NCI-H774 (cell line): ENCODE measurements at places on chromosomes 7 and 10.

- DNase-seq: peak; percentile 18
Measured at GRCh38 chr7:78438433-78438832, 639.9 kb downstream of the PHTF2 start.

DNA sequence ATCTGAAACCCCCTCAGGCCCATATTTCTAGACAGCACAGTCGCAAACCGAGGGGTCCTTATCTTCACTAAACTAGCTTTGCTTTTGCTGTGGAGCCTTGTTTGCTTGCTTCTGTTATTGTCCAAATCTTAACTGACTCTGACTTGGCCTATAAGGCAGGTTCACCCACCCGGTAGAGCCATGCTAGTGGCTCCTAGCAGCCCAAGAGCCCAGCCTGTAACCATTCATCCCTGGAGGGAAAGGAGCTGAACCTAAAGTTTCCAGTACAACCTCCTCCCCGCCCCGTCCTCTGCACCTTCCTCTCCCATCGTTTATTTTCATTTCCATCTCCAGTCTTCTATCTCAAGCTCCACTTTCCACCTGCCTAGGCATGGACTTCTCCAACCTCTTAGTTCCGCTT lies 345.7 kb downstream of the PTPRN2 start:
- DNase-seq: no peak

GRCh38 chr7:26930201-26930600 lies 65.8 kb upstream of the SKAP2 start:
- DNase-seq: no peak

- DNase-seq: no peak
Measured at GRCh38 chr7:119842786-119843185, 430.2 kb upstream of the KCND2 start.

DNA sequence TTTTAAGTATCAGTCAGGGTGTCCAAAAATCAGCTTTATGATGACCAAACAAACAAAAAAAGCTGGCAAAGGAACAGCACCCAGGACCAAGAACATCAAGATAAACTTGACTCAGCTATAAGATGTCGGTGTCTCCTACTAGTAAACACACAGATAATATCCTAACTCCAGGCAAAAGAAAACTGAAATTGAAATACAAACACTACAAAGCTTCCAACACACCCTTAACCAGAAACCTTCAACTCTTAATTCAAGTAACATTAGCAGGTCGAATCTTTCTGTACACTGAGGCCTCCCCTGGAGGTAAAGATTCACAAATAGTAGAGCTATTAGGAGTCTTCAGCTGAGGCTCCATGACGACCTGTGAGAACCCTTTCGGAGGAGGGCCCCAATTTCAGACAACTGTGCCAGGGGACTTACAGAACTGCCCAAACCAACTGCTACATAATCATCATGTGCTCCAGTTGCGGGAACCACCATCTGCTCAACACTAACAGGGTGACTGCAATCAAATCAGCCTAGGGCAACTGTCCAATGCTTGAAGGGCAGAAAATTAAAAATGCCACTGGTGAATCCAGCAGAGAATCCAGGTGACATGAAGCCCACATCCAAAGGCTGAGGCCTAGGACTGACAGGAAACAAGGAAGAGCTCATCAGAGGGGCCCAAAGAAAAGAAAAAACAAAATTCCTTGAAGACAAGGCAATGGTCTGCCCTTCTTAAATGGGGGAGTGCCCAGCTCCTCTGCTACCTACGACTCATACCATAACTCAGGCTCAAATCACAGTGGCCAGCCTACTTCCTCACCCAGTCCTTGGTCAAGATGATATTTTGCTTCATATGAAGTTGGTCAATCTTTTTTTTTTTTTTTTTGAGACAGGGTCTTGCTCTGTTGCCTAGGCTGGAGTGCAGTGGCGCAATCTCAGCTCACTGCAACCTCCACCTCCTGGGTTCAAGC lies 20.0 kb downstream of the XPNPEP1 start:
- DNase-seq: no peak

- DNase-seq: no peak
Measured at GRCh38 chr7:134729895-134730294, 49.5 kb upstream of the CALD1 start.

- peak; percentile 60 for DNase-seq
Measured at GRCh38 chr7:76303202-76304147, 1.0 kb downstream of the HSPB1 start.

GRCh38 chr7:103560136-103560535 lies 114.1 kb upstream of the SLC26A5 start:
- no peak for DNase-seq

GRCh38 chr7:69599286-69599954 lies 1.1 kb downstream of the AUTS2 start:
- DNase-seq: peak; percentile 37

DNA sequence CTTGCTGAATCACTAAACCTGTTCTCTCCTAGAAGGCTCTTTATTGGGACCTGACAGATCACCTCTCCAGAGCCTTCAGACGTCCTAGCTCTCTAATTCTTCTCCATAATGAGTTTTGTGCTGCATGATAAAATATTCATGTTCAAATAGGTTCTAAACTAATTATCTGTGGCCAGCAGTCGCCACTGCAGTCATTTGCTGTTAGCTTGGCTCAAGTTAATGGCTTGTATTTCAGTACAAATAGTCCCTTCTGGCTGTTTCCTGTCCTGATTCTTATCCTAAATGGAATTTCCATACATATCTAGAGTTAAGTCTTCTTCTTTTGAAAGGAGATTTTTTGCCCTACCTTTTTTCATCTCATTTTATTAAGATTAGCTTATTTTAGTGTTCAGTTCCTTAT lies 303.2 kb downstream of the EXOC4 start:
- no peak for DNase-seq

- DNase-seq: no peak
Measured at GRCh38 chr10:111203615-111204014, 126.8 kb downstream of the ADRA2A start.

DNA sequence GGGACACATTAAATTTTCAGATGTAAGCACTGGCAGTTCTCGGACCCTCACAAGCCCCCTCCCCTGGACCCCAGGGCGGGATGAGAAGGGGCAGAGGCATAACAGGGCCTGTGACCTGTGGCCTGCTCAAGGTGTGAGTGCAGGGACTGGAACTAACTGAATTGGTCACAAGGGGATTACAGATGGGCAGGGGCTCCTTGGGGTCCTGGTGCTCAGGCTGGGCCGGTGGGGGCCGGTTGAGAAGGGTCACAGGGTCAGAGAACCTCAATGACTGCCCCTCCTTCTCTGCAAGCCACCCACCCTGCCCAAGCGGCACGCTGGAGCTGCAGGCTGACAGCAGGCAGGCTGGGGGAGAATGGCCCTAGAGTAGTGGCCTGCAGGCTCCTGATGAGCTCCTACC lies 80.8 kb upstream of the PCBD1 start:
- no peak for DNase-seq

DNA sequence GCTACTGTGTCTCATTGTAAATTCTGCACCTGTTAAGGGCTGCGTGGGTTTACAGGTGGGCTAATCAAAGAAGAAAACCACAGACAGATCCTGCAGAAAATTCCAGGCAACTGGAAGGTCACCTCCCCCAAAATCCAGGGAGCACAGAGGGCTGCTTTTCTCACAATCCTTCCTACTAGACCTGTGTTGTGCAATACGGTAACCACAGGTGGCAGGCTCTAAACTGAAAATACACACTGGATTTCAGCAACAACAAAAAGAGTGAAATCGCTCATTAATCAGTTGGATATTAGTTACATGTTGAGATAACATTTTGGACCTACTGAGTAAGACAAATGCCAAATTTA lies 83.2 kb downstream of the SLC16A9 start:
- peak; percentile 29 for DNase-seq

GRCh38 chr7:158270106-158270775 lies 317.4 kb downstream of the PTPRN2 start:
- DNase-seq: no peak

- no peak for DNase-seq
Measured at GRCh38 chr7:140342727-140343514, 55.4 kb downstream of the SLC37A3 start.

- no peak for DNase-seq
Measured at GRCh38 chr7:139629392-139630082, 106.1 kb downstream of the CLEC2L start.

DNA sequence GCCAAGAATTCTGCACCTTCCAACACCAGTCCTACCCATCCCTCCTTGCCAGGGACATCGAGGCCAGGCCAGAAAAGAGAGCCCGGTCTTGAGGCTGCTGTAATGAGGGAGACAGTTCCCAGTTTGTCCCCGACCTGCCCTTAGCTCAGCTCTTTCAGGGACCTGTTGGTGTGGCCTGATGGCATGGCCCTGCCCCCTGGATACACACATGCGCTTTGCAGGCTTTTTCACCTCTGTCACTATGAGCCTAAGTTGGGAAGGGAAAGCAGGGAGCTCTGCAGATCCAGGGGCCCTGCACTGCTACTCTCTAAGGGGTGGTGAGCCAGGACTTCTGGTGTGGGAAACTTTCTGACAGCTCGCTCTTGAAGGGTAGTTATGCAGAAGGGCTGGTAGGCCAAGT lies 2.1 kb downstream of the SCD start:
- DNase-seq: no peak

DNA sequence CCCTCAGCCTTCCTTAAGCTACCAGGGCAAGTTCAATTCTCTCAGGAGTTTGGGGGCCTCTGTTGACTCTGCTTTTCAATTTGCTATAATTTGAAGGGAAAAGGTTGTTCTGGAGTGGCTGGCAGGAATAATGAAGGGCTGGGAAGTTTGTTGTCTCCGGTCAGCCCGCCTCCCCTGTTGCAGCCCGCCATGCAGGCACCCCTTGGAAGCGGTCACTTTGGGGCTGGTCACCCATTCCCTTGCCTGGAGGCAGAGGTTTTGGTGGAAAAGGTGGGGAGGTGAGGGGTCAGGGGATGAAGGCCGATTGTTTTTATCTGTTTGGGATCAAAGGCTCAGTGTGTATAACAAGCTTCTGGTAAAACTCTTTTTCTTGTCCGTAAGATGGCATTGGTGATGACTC lies 79.1 kb downstream of the GRK5 start:
- DNase-seq: no peak

GRCh38 chr10:69938541-69938991 lies 114.1 kb upstream of the MACROH2A2 start:
- no peak for DNase-seq

DNA sequence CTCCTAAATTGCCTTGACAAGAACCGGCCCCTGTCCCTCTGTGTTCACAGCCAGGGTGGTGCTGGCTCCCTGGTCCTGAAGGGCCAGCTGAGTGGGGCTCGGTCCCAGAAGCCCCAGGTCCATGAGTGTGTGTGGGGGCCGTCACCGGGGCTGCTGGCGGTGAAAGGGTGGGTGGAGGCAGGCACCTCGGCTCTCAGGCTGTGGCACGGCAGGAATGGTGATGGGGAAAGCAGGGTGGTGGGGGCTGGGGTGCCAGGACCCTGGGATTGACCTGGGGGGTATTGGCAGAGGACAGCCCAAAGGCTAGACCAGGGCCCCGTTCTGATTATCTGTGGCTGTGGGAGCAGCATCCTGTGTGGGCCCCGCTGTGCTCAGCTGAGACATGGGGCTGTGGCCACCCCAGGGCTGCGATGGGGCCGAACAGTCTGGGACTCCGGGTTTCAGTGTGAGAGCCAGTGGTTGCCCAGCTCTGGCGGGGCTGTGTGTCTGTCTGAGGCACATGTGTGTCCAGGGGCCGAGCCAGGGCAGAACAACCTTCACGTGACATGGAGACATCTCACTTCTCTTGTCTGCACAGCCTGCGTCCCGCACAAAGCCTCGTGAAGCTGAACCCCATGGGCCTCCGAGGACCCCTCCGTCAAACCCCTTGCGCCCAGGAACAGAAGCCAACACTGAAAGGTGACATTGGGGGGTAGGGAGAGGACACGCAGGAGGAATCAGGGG lies 144.2 kb downstream of the ELFN1 start:
- DNase-seq: no peak

DNA sequence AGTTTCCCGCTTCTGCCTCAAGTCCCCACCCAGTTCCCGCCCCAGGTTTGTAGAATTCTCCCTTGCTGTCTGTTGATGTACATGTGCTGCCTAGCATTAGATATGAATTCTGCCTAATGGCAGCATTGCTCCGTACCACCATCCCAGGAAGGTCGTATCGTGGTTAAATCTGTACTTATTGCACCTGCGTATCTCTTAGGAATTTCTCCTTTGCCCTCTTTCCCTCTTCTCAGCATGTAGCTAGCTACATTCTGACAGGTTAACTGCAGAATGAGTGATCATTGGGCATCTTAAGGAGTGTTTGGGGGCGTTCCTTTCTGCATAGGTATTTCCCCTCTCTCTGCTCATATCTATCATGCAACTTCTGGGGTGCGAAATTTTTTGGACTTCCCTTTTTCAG lies 293.1 kb downstream of the GPR158 start:
- DNase-seq: no peak

DNA sequence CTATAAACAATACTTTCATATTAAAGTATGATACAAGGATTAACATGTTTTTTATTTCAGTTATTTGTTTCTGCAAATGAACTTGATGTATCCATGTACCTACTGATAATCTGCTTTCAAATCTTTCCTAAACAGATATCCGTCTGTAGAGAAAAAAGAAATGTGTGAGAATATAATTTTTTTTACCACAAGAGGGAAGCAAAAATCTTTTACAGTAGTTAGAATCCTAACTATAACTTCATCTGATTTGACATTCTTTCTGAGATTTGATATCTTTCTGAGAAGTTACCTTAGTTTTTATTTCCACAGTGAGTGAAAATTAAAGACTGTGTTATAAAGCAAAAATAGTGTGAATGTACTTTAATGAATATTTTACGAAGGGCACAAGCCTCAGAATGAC lies 203.9 kb upstream of the PCLO start:
- DNase-seq: no peak

- no peak for DNase-seq
Measured at GRCh38 chr10:10591715-10592341, 425.8 kb upstream of the CELF2 start.

DNA sequence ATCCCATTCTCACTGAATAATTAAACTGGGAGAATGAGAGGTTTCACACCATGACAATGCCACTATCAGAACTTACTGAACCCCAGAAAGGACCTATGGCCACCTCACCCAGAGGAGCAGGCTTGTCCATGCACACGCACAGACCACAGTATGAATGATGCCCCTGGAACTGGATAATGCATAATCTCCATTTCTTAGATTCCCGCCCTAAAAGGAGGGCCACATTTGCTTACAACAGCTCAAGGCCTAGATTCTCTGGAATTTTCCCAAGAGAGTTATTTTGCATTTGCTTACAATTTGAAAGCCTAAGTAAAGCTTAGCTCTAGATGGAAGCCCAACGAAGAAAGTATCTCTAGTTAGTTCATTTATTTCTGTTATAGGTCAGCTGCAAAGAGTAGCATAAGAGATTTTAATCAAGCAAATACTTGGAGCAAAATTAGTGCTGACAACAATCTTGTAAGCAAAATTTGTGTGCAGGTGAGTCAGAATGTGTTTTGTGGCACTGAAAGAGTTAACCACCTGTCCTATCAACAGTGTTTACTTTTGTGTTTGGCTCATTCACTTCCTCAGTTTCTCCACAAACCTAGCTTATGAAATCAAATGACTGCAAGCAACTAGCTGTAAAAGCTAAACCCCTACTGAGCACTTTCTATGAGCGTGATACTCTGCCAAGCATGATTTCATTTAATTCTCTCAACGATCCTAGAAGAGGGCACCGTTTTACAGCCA lies 32.1 kb downstream of the ELMO1 start:
- no peak for DNase-seq
